ENCODE measurements at places on chromosomes 12 and 14.

DNA sequence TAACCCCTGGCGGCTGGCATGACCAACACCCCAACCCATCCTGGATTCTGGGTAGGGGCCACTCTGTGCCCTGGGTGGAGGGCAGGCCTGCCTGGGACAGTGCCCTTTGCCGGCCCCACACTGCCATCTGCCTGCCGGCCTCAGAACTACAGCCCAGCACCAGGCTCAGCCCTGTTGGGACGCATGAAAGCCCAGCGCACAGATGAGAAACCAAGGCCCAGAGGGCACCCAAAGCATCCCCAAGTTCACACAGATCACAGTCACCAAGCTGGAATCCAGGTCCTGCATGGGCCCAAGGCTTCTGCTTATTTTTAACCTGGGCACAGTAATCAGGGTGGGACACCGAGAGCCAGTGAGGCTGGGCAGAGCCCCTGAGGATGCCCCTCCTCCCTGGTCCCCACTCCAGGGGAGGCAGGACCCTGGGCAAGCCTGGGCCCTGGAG is 26.2 kb downstream of the RFLNA start:
- DNase-seq, result peak; percentile 6

DNA sequence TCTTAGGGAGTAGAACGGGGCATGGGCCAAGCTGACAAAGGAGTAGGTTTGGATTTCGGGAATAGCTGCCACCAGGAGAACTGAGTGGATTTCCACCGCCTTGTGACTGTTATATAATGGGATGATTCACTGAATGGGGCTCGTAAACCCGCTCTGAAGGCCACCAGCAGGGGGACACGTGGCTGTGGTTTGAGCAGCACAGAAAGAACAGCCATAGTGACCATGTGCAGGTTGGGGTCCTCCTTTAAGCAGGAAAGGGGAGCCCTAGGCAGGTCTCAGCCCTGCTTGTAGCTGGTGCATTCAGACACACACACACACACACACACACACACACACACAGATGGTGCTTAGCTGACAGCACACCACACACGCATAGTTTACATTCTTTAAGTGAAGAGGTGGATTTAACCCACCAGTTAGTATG is 8.6 kb upstream of the ASB2 start:
- DNase-seq, result peak; percentile 36

DNA sequence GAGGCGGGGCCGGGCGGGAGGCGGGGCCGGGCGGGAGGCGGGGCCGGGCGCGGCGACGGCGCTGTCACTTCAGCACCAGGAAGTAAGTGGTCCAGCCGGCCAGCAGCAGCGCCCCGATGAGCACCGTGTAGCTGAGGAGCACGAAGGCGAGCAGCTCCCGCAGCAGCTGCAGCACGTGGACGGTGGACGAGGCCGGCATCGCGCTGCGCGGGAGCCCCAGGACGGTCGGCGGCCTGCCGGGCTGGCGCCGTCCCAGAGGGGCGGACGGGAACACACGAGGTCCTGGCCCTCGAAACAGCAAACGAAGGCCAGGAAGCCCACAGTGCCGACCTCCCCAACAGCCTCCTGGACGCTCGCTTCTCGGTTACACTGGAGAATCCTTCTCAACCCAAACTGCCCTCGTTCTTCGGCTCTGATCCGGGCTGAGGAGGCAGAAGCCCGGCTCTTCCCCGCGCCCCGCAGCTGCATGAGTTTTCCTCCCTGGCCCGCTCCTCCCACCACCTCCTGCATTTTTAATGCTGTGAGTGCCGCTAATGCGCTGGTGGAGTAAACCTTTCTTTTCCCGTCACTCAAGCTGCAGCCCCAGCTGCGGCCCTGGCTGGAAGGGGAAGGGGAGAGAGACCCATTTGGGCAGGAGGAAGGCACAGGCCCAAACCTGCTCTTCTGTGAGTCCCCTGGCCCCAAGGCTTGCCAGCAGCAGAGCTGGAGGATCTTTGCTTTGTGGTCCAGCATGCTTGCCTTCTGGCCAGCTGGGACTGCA is 694 bp upstream of the DIABLO start:
- DNase-seq, result no peak

DNA sequence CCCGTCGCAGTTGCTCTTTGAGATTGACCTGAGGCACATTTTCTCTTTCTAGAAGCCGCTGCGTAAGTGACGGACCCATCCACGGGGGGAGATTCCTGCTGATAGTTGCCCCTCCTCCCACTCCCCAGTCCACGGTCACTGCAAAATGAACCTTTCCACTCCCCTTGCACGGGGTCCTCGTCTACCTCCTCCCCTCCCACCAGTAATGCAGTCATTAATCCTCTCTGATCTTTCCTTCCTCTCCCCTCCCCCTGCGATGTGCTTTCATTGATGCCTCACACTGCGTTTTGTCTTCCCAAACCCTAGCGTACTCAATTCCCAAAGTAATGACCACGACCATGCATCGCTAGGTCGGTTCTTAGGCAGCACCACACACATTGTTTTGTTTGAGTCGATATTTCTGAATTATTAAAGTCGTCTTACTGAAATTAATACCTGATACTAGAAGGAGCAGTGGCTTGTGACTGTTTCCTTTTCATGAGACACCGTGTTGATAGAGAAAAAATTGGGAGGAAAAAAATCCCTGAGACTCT is 857 bp downstream of the ETNK1 start:
- DNase-seq, result no peak

DNA sequence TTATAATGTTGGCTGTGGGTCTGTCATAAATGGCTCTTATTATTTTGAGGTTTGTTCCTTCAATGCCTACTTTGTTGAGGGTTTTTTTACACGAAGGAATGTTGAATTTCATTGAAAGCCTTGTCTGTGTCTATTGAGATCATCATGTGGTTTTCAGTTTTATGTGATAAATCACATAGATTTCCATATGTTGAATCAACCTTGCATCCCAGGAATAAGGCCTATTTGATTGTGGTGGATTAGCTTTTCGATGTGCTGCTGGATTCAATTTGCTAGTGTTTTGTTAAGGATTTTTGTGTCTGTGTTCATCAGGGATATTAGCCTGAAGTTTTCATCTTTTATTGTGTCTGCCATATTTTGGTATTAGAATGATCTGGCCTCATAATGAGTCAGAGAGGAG is 27.6 kb downstream of the SLC2A13 start:
- no peak for DNase-seq

DNA sequence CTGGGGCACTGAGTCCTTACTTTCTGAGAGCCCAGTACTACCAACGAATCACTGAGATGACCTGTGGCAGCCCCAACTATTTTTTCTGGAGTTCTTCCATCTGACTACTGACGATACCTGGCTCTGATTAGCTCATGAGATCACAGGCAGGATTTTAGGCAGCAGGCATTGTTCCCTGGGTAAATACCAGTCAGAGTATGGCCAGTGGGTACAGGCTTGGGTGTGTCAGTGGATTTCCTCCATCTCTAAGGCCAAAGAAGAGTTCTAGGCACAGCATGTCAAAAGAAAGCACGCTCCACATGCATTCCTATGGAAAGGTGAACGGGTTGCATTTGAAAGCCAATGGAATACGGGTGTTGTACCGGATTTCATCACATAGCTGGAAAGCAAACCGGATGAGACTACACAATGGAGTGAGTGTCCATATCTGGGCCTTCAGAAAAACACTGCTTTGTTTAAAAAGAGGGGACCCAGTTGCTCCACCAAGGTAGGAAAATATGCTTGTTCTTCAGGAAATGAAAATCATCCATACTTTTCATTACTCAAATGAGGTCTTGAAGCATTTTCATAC is 55.0 kb downstream of the PAX9 start:
- no peak for DNase-seq

- DNase-seq, result no peak
These were observed 13.1 kb downstream of the CBX5 start for GRCh38 chr12:54266852-54267251.

DNA sequence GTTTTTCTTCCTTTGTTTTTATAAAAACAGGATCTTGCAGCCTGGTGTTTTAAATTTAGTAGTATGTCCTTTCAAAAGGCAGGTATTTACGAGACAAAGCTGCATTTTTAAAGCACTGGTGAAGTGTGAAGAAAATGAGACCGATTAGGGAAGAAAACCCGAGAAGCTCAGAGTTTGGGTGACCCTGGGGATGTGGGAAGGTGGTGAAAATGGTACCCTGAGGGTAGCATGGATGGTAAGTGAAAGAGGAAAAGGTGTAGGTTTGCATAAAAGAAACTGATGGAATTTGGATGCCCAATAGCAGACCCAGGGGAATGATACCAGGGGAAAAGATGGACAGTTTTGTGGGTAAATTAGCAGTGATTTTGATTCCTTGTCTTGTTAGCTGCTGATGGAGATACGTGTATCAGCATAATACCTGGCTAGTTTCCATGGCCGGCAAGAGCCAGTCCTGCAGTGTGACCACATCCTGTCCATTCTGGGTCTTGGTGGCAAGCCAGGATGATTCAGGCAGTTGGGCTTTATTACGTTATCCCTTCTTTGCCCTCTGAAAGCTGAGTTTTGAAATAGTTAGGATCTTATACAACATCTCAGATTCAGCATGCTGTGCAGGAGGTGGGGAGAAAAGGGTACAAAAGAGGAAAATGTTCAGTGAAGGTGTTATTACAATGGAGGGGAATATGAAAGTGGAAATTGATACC is 8.9 kb downstream of the BICD1 start:
- peak; percentile 93 for DNase-seq

DNA sequence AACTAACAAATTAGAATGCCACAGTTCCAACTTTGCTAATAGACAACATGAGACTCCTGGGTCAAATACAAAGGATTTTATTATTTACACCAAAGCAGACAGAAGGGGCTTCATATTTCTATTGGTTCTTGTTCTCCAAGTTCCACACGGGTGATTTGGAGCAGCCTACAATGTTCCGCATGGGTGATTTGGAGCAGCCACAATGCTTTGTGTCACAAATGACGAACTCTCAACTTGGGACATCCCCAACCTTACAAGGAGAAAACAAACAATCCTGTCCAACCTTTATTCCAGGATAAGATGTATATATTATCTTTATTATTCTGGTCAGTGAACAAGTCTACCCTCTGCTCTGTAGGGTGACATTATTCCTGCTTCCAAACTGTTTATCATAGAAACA is 694.3 kb upstream of the MGAT4C start:
- DNase-seq, result no peak

Data from amniotic stem cell (primary cell).